CD4-positive, alpha-beta T cell treated with Interleukin-15 for 4 hours (primary cell): ENCODE measurements at places on chromosomes 3 and 15.

GRCh38 chr3:160402221-160403027 is 3.0 kb downstream of the SMC4 start:
- no peak for DNase-seq

DNA sequence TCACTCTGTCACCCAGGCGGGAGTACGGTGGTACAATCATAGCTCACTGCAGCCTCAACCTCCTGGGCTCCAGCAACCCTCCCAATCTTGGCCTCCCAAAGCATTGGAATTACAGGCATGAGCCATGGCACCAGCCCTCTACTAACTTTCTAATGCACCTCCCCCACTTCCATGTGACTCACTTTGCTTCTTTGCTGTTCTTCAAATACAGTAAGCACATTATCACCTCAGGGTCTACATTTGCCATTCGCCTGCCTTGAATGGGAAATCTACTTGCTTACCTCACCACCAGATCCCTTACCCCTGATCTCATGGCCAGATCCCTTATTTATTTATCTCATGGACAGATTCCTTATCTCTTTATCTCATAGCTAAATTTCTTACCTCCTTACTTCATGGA is 235.3 kb downstream of the KCNMB2 start:
- DNase-seq, result no peak

GRCh38 chr3:45535665-45536064 is 58.9 kb upstream of the LIMD1 start:
- no peak for DNase-seq

DNA sequence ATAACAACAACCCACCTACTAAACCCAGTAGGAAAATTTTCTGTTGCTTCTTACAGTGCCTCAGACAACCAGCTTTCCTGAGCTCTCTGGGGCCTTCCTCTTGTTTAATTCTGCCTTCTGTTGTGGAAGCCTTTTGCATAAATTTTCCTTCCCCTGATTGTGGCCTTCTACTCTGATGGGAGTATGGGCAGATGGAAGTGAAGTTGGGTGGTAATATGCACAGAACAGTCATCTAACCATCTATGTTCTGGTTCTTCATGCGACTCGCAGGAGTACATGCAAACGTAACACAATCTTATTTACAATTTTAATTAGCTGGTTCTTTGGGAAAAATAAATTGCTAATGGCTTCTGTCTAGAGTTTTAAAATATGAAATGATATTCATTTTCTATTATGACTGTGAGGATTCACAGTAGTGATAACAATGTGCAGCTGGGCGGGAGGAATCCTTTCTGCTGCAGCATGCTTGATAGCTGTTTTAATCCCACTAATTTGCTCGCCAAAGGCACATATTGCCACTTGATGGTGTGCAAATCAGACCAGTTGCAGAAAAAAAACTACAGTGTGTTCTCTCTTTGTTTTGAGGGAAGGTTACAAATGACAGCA is 311.5 kb upstream of the ROPN1 start:
- no peak for DNase-seq

DNA sequence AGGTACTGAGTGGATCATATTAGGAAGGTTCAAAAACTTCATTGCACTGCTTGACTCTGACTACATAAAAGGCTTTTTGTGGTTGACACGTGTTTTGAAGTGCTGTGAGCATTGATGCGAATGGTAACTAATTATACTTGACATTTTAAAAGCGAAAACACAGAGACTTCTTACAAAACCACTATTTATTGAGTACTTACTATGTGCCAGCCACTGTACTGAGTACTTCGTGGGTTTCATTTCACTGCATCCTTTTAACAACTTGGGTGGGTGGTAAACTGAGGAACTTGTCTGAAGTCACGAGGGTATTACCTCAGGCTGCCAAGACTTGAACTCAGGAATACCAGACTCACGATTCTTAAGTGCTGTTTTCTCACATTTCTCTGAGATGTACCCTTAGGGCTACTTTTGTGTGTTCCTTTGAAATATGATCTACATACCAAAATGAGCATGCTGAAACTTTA is 45.3 kb upstream of the PPP4R2 start:
- no peak for DNase-seq

DNA sequence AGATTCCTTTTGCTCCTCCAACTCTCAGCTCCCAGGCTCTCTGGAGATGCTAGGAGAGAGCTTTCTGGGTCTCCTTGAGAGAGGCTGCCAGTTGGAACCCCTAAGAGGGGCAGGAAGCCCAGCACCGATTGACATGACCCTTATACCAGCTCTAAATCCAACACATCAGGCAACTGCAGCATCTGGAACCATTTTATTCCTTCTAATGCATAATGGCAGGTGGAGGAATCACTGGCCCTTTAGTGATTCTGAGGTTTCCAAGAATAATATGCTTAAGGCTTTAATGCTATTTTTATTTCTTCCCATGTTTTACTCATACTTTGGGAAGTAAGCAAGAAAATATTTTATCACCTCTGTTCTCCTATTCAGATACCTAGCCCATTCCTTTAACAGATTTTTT is 60.3 kb upstream of the TEX264 start:
- DNase-seq, result no peak

- no peak for DNase-seq
Observed at GRCh38 chr3:149058198-149058597, 28.1 kb downstream of the HLTF start.

- DNase-seq, result no peak
Observed at GRCh38 chr3:136255672-136256406, 5.7 kb downstream of the PCCB start.

DNA sequence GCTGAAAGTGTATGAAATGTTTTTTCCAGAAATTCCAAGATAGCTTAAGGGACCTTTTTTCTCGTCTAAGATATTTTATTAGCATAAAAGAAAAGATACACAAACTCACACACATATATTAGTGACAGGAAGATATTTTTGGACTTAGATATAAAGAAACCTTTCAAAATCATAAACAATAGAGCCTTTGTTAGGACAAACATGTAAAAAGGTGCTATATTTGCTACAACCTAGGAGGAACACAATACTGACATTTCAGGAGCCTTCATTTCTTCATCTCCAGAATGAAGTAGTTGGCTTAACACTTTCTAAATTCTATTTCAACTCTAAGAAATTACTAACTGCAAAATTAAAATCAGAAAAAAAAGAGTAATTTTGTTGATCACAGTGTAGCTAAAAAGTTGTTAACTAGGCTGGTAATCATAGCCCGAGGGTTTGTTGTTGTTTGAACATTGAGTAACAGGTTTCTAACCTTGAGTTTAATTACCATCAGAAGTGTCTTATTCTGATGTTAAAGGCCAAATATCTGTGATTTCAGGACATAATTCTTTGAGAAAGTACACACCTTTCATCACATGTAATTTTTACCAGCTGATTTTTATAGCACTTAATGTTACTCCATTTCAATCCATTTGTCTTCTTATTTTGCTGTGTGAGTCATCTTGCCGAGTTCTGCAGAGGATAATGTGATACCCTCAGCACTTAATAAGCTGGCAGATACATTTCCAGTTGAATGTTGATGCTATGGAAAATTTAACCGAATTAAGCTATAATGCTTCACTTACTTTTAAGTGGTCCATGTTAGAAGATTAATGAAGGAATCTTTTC is 97.3 kb downstream of the MBNL1 start:
- no peak for DNase-seq

DNA sequence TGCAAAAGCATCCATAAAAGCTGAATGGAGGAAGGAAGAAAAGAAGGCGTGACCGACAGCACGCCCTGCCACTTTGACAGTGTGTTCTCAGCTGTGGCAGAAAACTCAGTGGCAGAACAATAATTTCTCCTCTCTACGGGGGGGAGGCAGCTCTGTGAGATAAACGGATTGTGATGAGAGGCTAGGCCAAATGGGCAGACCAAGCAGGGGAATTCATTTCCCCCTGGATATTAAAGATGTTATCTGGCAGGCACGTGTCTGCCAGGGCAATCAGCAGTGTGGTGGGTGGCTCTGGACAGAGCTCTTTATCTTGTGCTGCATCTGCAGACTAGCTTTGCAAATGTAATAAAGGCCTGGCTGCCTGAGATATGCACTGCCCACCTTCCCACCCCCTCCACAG is 1.9 kb upstream of the RMDN3 start:
- no peak for DNase-seq

DNA sequence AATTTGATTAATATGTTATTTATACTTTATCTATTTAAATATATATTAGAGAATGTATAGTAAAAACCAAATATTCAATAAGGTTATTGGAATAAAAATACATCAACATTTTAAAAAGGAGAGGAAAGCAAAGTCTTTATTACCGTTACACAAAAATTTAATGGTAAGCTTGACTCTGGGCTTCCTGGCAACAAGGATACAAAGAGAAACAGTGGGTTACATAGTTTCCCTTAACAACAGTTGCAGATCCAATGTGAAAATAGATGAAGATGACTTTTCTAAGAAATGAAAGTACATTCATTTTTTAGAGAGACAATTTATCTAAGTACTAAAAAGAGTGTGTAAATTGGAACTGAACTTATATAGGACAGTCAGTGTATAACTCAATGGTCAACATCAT is 6.0 kb upstream of the PHLDB2 start:
- no peak for DNase-seq

- DNase-seq, result no peak
Observed at GRCh38 chr3:25657293-25657692, 7.4 kb downstream of the TOP2B start.

- no peak for DNase-seq
Observed at GRCh38 chr3:134419214-134419959, 45.1 kb upstream of the AMOTL2 start.

- DNase-seq, result no peak
Observed at GRCh38 chr3:172546105-172546504, 22.9 kb upstream of the TNFSF10 start.

- no peak for DNase-seq
Observed at GRCh38 chr3:178156301-178156700, 379.9 kb upstream of the KCNMB2 start.

- no peak for DNase-seq
Observed at GRCh38 chr15:69060041-69060481, 45.6 kb downstream of the NOX5 start.

DNA sequence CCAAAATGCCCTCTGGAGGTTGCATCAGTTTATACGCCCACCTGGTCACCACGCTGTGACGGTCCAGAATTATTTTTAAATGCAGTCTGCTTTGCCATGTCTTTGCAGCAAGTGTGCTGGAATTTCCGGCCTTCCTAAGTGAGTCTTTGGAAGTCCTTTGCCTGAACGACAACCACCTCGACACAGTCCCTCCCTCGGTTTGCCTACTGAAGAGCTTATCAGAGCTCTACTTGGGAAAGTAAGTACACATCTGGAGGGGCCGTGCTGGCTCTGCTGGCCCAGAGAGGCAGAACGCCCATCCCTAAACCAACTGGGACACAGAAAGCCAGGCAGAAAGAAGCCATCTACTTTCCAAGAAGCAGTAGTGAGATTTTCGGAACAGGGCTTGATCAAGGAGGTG is 101.8 kb downstream of the LRRK1 start:
- no peak for DNase-seq

DNA sequence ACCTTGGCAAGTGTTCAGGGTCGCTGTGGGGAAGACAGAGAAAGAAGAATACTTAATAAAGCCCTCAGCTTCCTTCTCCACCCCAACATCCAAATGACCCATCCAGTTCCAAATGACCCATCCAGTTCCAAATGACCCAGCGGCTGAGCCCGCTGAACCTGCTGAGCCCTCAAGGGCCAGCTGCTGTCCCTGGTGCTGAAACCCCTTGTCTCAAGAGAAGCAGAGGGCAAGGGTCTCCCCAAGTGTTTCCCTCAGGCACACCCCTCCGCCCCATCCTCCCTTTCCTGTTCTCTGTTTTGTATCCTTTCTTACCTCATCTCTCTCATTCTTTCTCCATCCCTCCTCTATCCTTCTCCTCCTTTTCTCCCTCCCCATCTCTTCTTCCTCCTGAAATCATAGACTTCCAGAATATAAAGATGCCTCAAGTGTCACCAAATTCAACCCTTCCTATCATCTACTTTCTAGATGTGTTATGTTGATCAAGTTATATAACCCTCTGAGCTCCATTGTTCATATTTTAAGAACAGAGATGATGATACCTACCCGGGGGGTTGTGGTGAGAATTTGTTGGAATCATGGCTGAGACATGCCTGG is 29.0 kb downstream of the CCDC33 start:
- no peak for DNase-seq

- DNase-seq, result no peak
Observed at GRCh38 chr15:70064441-70064840, 33.3 kb downstream of the TLE3 start.

- no peak for DNase-seq
Observed at GRCh38 chr15:50873935-50874361, 34.5 kb upstream of the AP4E1 start.

- no peak for DNase-seq
Observed at GRCh38 chr15:67731112-67731721, 94.1 kb upstream of the SKOR1 start.

DNA sequence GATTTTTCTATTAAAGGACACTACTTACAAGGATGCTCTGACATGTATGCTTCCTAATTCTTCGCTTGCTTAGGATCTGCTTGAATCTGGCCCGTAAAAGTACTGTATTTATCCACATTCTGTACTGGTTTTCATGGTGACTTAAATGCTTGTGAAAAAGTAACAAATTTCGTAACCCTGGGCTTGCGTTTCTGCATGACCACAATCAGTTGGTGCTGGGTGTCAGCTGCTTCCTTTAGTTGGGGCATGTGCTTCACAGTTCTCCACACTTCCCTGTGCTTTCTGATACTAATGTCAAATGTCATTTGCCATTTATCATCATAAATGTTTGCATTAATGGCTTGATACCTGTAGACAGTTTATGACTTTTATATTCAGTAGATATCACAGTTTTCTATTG is 218.4 kb upstream of the MLF1 start:
- DNase-seq, result peak; percentile 1

DNA sequence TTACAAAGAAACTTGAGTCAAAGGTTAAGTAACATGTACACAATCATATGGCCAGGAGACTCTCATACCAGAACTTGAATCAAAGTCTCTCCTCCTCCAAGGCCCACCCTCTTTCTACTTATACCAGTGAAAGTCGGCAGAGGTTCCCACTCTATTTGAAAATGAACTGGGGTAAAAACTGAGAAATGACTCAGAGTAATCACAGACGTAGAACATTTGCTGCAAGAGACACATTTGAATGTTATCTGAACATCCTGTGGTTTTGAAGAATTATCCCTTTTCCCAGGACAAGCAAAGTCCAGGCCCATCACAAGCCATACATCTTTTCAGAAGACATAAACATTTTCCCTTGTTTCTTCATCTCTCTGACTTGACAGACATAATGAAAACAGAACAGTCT is 55.8 kb downstream of the SHOX2 start:
- no peak for DNase-seq

DNA sequence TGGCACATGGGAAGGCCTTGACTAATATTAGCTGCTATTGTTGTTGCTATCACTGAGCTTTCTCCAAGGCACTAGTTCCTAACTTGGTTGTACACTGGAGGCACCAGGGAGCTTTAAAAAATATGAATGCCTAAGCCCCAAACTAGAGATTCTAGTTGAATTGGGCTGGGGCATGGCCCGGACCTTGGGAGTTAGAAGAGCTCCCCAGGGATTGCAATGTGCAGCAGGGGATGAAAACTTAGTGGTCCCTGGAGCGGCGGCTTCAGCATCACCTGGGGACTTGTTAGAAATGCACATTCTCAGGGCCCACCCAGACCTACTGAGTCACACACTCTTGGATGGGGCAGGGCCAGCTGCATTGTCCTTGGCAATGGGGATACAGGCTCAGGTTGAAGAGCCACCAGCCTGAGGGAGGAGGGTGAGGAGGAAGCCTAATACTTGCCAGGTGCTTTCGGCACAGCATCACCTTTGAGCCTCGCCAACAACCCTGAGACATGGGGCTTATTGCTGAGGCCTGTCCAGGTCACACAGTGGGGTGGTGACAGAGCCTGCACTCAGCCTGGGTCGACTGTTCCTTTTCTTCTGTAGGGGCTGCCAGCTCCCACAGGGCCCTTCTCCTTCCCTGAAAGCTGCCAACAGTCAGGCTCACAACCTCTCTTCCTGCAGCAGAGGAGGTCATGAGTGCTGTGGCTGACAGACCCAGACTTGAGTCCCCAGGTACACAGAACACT is 84.5 kb downstream of the ATP2B2 start:
- no peak for DNase-seq
